ENCODE measurements at places on chromosomes 5 and 9.

- no peak for DNase-seq
These were observed 178.8 kb upstream of the HAPLN1 start for GRCh38 chr5:83899326-83899970.

GRCh38 chr9:19460243-19460642, 51.4 kb downstream of the ACER2 start:
- no peak for DNase-seq

- DNase-seq = no peak
These were observed 386.6 kb upstream of the CLINT1 start for GRCh38 chr5:158245513-158245912.

DNA sequence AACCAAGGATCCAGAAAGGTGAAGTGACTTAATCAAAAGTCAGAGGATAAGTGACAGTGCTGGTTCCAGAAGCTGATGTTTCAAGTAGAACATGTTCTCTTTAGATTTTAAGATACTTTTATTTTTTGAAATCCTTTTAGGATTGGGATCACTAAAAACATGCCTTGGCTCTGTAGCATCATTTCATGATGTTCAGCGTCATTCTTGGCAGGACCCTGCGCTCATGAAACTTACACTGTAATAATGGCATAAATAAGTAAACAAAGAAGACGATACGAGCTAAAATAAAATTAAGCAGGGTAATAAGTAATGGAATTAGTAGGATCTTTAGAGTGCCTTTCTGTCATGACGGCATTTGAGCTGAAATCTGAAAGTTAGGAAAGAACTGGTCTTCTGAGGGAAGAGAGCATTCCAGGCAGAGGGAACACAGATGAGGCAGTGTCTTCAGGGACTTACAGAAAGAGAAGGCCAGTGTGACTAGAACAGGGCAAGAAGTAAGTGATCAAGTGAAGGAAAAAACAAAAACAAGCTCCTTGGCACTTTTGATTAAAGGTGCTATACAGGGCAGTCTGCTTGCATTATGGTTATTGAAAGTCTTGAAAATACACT, 19.9 kb downstream of the CTNNA1 start:
- DNase-seq = no peak

DNA sequence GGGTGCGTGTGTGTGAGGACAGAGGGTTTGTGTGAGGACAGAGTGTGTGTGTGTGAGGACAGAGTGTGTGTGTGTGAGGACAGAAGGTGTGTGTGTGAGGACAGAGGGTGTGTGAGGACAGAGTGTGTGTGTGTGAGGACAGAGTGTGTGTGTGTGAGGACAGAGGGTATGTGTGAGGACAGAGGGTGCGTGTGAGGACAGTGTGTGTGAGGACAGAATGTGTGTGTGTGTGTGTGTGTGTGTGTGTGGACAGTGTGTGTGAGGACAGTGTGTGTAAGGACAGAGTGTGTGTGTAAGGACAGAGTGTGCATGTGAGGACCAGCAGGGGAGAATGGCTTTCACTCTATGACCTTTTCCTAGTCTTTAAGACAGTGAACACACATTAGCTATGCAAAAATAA, 63.1 kb upstream of the UBAC1 start:
- DNase-seq = no peak

DNA sequence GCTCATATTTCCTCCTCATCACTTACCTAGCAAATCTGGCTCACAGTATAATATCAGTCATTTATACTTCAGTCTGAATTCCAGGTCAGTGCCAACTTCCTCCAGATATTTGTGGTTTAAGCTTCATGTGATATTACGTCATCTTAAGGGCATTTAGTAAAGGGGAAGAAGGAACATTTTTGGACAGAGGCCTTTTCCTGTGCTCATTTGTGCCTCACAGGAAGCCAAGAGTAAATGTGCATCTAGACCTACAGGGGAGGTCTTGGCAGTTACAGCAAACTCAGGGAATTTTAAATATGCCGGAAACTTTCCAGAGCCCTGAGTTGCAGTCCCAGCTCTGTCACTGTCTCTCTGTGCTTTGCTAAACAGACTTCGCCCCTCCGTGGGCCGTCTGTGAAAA, 12.3 kb upstream of the KCNIP1 start:
- no peak for DNase-seq

DNA sequence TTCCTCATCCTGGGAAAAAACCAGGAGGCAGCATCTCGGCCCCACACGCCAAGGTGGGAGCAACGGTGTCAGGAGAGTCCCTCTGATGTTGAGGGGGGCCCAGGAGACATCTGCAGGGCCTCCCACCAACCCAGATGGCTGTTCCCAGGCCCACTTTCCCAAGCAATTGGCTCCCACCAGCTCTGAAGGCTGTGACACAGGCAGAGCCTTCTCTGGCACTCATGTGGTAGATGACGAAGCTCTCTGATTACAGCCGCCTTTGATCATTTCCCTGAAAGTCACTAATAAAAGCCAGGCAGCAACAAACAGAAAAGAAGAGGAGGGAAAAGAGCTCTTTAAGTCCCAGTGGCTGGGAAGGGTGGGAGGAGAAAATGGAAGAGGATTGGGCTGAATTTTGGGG, 226.5 kb downstream of the CDK5RAP2 start:
- DNase-seq = no peak

- no peak for DNase-seq
These were observed 264.9 kb upstream of the EFNA5 start for GRCh38 chr5:107935645-107936044.

DNA sequence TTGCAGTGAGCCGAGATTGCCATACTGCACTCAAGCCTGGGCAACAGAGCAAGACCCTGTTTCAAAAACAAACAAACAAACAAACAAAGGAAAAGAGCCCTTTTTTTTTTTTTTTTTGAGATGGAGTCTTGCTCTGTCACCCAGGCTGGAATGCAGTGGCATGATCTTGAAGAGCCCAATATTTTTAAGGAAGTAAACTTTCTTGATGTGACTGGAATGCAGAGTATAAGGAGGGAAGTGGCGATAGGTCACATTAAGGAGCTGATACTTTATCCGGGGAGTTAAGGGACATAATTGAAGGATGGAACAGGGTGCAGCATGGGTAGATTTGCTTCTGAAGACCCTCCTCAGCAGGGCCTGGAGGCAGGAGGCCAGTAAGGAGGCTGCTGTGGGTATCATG, 13.0 kb downstream of the NAIF1 start:
- no peak for DNase-seq

GRCh38 chr9:137784046-137784445, 93.5 kb upstream of the CACNA1B start:
- no peak for DNase-seq

DNA sequence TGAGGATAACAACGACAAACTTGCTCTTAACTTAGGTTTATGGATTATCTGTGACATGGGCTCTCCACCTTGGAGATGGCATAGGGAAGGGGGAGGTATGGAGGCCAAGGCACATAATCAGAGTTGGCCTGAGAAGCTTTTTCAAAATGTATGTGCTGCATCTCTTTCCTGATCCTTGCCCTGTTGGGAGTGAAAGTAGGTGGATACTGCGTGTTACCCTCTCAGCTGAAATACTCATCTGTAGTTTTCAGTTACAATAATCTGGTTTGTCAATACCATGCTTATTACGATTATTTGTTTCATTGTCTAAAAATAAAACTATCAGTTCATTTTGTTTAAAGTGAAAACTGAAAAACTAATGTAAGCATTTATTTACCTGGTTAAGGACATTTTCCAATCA, 86.7 kb downstream of the SLC44A1 start:
- DNase-seq = no peak

DNA sequence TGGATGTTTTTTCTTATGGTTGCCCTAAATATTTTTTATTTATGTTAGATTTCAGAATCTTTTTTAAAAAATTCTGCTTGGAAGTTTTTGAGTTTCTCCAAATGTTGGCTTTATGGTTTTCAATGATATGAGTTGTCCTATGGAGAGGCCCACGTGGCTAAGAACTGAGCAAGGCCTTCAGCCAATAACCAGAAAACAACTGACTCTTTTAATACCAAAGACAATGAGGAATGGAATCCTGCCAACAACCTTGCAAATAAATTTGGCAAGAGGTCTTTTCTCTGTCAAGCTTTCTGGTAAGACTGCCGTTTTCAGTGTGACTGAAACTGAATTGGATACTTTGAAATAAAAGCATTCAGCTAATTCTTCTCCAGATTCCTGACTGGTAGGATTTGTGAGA, 1740.1 kb upstream of the WWC1 start:
- DNase-seq = no peak

GRCh38 chr9:100066539-100066938, 32.3 kb downstream of the ERP44 start:
- no peak for DNase-seq

- DNase-seq = no peak
These were observed 23.5 kb upstream of the PHF2 start for GRCh38 chr9:93552923-93553322.

GRCh38 chr5:173020643-173021042, 35.5 kb upstream of the CREBRF start:
- DNase-seq = no peak

DNA sequence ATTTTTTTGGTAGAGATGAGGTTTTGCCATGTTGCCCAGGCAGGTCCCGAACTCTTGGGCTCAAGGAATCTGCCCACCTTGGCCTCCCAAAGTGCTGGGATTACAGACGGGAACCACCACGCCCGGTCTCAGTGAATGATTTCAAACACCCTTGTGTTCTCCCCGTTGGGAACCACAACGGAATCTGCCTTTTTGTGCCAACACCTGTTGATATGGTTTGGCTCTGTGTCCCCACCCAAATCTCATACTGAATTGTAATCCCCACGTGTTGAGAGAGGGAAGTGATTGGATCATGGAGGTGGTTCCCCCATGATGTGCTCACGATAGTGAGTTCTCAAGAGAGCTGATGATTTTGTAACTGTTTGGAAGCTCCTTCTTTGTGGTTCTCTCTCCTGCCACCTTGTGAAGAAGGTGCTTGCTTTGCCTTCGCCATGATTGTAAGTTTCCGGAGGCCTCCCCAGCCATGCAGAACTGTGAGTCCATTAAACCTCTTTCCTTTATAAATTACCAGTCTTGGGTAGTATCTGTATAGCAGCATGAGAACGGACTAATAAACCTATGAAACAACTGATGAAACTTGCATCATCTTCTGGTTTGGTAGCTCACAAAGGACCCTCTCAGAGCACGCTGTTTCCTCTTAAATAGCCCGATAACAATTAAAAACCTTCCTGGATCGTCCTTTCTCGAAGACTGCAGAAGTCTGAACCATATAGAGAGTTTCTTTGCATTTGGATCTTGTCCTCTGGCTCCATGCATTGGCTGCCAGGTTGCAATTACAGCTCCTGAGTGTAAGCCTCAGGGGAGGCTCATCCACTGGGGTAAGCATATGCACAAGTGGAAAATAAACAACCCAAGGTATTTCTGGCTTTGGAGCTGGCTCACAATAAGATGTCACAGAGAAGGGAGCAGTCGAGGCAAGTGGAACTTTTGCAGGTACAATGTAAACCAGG, 91.5 kb downstream of the SPRY4 start:
- DNase-seq = no peak

- DNase-seq = no peak
These were observed 2.9 kb downstream of the DHX29 start for GRCh38 chr5:55304584-55304983.

GRCh38 chr5:59317023-59317773, 576.3 kb downstream of the PDE4D start:
- no peak for DNase-seq

DNA sequence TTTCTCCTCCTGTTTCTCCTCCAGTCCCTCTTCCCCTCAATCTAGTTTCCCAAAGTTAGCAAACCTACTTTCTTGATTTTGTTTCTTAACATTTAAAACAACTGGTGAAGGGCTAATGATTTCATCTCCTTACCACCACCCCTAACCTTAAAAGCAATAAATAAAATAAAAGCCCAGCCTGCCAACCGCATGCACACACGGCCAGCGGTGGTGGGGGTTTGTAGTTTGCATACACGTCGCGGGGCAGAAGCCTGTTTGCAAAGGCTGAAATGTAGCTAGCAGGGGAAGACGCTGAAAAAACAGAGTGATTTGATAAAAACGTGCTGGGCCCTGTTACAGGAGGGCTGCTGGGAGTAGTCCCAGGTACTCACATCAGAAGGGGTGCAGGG, 1.9 kb upstream of the DMRT2 start:
- DNase-seq = no peak

GRCh38 chr5:96036301-96036700, 74.7 kb upstream of the ELL2 start:
- no peak for DNase-seq

Measured in HuH-7 (cell line).